ENCODE measurements at places on chromosomes 1 and 21. TPM values are rescaled to one million over a fixed set of nuclear protein-coding genes. Genes with fewer than 3 reads are reported as not detected.

SUSD4 gene
- total RNA-seq: not detected

FCMR gene
- total RNA-seq: not detected

CRABP2 gene
- 0.72 TPM for total RNA-seq

RAB3B gene
- 15.1 TPM for total RNA-seq

S100A12 gene
- total RNA-seq: not detected

SLC25A34 gene
- total RNA-seq: 0.13 TPM

AMY1A gene
- not detected for total RNA-seq

LBR gene
- total RNA-seq: 157 TPM

TBX19 gene
- total RNA-seq: 1.0 TPM

LYST gene
- total RNA-seq: 16.5 TPM

HUNK gene
- under 0.01 TPM for total RNA-seq

C1QTNF12 gene
- total RNA-seq: 1.1 TPM

ZNF670 gene
- total RNA-seq: 6.4 TPM

DCST1 gene
- not detected for total RNA-seq

GCSAML gene
- total RNA-seq: not detected

ATP6V1G3 gene
- not detected for total RNA-seq

KCNT2 gene
- total RNA-seq: 0.57 TPM

TAS1R1 gene
- not detected for total RNA-seq

AIRE gene
- total RNA-seq: not detected

UTS2 gene
- not detected for total RNA-seq

IL19 gene
- not detected for total RNA-seq

OR2M7 gene
- not detected for total RNA-seq

WNT3A gene
- total RNA-seq: not detected

FCRL6 gene
- total RNA-seq: not detected

MSH4 gene
- 0.27 TPM for total RNA-seq

CD1C gene
- total RNA-seq: not detected

TRIM67 gene
- not detected for total RNA-seq

RNF223 gene
- not detected for total RNA-seq

AKR7A3 gene
- 0.40 TPM for total RNA-seq

MRPL39 gene
- total RNA-seq: 57.4 TPM

ABCA4 gene
- 2.3 TPM for total RNA-seq

All from thoracic aorta endothelial cell (primary cell).